ENCODE measurements at places on chromosomes 5 and 9. TPM values are rescaled to one million over a fixed set of nuclear protein-coding genes. Genes with fewer than 3 reads are reported as not detected.

Gene VPS13A
- 42.9 TPM for total RNA-seq

Gene CTNND2
- total RNA-seq: not detected

Gene BTNL9
- total RNA-seq: not detected

Gene EPB41L4B
- total RNA-seq: not detected

Gene DOK3
- 1.8 TPM for total RNA-seq

Gene GBGT1
- 7.3 TPM for total RNA-seq

Gene ZNF474
- not detected for total RNA-seq

Gene ZNF658
- 1.2 TPM for total RNA-seq

Gene FRMD3
- 0.25 TPM for total RNA-seq

Gene GABRA6
- not detected for total RNA-seq

Gene PCDHB8
- not detected for total RNA-seq

Gene SLC2A6
- 1.0 TPM for total RNA-seq

DNA sequence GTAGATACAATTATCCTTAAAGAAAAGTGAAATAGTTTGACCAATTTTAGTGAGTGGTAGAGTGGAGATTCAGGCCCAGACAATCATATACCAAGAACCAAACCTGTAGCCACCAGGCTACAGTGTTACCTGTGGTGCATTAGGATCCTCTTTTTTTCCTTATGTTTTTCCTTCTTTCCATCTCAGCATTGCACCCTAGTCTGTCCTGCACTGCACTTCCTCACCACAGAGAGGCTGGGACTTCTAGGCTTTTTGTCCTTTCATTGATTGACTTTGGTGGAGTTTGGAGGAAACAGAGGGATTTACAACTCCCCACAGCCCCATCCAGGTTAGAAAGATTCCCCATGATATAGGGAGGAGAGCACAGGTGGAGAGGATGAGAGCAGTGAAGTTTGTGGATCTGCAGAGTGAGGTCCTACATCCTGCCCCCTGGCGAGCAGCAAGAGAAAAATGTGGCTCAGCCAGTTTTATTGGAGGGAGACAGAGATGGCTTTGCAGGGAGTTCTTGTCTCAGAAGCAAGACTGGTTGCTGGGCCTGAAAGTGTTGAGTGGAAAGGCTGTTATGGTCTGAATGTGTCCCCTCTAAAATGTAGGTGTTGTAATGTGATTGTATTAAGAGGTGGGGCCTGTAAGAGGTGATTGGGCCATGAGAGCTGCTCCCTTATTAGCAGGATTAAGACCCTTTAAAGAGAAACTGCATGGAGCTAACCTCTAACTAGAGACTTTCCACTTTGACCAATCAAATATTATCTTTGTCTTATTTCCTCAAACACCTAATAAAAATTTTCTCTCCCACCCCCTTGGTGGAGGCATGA lies 36.2 kb downstream of the KIF4B start:
- no peak for DNase-seq

- DNase-seq: no peak
These were observed 247.4 kb downstream of the CDH9 start for GRCh38 chr5:26791021-26791420.

DNA sequence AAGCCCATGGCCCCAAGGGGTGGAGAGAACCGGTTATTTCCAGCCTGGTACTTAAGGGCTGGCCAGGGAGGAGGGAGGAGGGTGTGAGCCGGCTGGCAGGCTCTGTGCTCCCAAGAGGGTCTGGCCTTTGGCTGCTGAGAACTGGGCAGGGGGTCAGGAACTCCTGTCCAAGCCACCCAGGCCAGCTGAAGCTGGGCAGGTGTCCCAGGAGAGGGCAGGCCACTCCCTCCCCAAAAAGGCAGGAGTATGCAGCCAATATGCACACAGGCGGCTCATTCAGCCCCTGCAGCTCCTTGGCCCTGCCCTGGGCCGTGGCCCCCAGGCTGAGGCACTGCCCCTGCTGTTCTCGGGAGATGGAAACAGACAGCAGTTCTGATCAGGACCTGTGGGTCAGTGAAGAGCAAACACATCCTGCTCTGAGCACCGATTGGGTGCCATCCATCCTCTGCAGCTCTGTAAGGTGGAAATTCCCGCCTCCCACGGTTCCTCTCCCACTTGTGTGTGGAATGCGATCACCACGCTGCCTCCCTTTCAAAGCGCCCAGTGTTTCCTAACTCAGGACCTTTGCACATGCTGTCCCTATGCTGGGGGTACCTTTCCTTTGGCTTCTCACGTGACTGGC lies 17.1 kb upstream of the KIF12 start:
- DNase-seq: no peak

- no peak for DNase-seq
These were observed 27.9 kb downstream of the IPPK start for GRCh38 chr9:92642041-92642451.

DNA sequence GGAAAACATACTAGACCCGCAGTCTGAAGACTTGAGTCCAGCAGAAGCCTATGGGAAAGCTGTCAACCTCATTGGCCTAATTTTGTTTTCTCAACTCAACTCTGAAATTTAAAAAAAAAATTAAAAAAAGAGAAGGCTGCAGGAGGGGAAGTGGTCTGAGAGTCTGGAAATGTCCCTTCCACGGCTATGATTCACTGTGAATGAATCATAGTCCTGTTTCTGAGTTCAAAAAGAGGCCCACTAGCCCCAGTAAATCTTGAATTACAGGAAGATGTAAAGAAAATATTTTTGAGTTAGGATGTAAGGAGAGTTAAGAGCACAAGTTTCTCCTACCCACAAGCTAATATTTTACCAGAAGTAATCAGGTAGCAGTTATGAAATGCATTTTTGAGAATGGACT lies 565.5 kb upstream of the DMAC1 start:
- DNase-seq: no peak

DNA sequence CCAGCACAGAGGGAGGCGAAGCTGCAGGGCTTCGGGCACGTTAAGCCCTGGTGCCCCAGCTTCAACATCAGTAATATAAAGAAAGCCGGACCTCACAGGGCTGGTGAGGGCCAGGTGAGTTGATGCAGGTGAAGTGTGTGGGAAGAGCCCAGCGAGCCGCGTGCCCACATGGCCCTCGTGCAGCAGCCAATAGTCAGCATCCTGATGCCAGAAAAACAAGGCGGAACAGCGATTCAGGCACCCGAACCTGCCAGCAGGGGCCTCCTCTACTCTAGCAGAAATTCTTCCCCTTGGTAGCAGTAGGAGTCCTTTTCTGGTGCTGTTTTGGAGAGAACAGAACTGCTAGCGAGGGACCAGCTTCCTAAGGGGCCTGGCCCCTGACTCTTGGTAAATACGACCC lies 7.8 kb downstream of the MED10 start:
- DNase-seq: no peak

- no peak for DNase-seq
These were observed 24.2 kb upstream of the ELAVL2 start for GRCh38 chr9:23850242-23850689.

DNA sequence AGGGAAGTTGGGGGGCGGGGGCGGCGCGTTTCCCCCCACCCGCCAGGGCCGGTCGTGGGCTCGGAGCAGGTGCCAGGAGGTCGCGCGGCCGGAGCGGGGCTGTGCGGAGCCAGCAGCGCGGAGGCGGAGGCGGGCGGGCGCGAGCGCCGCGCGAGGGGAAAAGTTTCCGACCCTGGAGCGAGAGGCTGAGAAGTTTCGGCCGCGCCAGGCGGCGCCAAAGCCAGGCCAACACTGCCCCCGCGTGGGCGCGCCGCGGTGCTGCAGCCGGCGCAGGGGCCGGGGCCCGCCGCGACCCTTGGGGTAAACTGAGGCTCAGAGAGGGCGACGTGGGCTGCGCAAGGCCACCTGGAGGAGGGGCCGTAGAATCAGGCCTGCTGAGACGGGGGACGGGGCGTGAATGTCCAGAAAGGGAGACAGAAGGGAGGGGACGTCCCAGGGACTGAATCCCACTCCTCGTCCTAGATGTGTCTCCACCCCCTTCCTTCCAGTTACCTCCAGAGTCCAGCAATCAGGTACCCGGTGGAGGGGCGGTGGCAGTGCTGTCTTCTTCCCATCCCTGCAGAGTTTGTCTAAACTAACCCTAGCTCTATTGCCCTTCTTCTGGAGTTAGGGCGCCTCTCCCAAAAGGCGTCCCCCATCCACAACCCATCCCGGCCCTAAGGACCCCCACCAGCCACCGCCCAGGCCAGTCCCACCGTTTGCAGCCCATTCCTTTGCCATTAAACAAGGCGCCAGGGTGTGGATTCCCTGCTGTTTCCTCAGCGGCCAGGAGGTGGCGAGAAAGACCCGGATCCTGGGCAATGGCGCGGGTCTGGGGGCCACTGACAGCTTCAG lies 10.2 kb downstream of the C9orf50 start:
- peak; percentile 81 for DNase-seq

- no peak for DNase-seq
These were observed 92.7 kb downstream of the COL5A1 start for GRCh38 chr9:134734270-134734669.

- no peak for DNase-seq
These were observed at the start of gene C5orf46 for GRCh38 chr5:147906326-147907095. TSS of gene C5orf46 (minus strand) at chr5:147906538. CDS start at chr5:147906501, 37 bp downstream.

DNA sequence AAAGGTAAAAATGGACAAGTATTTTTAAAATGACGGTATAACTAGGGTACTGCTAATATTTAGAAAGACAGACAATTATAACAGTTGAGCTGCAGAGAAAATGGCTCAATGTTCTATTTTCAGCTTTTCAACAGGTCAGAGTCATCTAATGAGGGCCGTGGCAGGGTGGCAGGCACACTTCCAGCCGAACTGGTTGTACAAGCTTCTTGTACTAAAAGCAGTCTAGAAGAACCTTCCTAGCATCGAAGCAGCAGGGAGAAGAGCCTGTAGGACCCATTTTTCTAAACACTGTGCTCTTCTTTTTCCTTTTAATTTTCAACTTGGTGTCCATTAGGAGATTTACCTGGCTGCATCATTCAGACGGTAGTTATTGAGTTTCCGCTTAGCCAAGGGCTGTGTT lies 85.6 kb downstream of the SLC28A3 start:
- no peak for DNase-seq

GRCh38 chr5:142118155-142118686 lies 9.6 kb downstream of the NDFIP1 start:
- no peak for DNase-seq

- no peak for DNase-seq
These were observed 290.2 kb upstream of the IRX1 start for GRCh38 chr5:3305432-3305831.

DNA sequence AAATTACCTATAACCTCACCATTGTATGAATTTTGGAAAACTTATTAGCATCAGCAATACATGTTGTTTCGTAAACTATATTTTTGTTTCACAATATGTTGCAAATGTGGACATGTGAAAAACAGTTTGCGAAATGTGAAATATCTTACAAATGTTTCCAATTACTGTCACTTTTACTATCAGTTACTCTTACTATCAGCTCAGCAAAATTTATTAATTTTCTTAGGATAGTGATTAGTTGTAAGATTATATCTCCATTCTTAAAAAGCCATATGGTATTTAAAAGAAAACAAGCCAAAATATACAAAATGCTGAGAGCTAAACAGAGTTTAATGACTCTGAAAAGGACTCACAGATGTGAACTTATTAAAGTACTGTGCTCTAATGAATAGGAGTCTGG lies 111.9 kb upstream of the LPAR1 start:
- DNase-seq: no peak

- no peak for DNase-seq
These were observed 3.5 kb downstream of the MRPL41 start for GRCh38 chr9:137555179-137555578.

- no peak for DNase-seq
These were observed 72.7 kb downstream of the MAP1B start for GRCh38 chr5:72179816-72180440.

DNA sequence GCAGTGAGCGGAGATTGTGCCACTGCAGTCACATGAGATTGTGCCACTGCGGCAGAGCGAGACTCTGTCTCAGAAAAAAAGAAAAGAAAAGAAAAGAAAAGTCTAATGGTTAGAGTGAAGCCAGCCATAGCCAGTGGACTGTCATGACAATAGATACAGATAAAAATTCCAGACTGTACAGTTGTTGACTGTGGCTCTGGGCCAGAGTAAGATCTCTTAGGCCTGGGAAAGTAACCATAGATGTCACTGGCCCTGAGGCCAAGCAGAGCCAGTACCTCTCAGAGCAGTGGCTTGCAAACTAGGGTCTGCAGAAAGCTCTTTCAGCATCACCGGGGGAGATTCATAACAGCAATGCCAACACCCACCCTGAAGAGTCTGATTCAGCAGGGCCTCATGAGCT lies 44.1 kb upstream of the SUB1 start:
- DNase-seq: no peak

DNA sequence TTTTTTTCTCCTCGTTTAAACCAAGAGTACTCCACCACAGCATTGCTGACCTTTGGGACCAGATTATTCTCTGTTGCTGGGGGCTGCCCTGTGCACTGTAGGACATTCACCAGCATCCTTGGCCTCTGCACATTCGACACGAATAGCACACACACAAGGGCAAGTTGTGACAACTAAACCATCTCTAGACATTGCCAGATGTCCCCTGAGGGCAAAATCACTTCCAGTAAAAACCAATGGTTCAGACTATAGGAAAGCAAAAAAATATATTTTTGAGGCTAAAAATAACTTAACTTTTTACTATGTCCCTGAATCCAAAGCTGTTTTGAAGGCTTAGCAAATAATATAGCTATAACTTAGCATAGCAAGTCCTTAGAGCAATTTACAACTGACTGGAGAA lies 65.9 kb downstream of the SEMA5A start:
- DNase-seq: no peak

DNA sequence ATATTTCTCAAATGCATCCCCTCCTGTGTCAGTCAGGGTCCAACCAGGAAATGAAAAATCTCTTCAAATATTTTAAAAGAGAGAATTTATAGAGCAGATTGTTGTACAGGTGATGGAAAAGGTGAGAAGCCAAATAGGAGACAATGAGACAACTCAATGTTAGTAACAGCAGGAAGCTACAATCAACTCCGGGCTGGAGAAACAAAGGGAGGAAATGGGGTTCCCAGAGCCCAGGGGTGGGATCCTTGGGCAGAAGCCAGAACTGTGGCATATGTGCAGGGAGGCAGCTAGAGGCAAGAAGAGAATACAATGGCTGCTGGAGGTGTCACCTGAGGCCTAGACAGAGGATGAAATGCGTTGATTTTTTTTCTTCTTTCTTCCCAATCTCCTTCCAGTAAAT lies 361.8 kb upstream of the ACTBL2 start:
- DNase-seq: no peak

- peak; percentile 67 for DNase-seq
These were observed 724 bp downstream of the PRRC2B start for GRCh38 chr9:131394464-131395156.

GRCh38 chr9:137304383-137305059 lies 2.5 kb upstream of the NRARP start:
- DNase-seq: no peak

DNA sequence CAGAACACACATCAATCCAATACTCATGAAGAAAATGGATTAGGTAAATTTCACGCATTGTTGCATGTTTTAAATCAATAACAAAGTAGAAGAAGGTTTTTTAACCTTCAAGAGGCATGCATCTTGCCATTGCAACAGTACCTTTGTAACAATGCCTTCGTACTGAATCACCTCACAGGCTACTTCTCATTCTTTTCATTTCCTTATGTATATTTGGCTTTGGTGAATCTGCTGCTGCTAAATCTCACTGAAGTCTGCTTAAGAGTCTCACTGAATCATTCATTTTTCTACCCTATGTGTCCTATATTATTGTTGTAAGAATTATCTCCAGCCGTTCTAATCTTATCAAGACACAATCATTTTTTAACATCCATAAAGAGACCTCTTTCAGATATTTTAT lies 152.5 kb downstream of the CDH10 start:
- no peak for DNase-seq
